ENCODE measurements at places on chromosomes 4 and X.

- DNase-seq, result no peak
Measured at GRCh38 chr4:11623726-11624037, 195.0 kb upstream of the HS3ST1 start.

DNA sequence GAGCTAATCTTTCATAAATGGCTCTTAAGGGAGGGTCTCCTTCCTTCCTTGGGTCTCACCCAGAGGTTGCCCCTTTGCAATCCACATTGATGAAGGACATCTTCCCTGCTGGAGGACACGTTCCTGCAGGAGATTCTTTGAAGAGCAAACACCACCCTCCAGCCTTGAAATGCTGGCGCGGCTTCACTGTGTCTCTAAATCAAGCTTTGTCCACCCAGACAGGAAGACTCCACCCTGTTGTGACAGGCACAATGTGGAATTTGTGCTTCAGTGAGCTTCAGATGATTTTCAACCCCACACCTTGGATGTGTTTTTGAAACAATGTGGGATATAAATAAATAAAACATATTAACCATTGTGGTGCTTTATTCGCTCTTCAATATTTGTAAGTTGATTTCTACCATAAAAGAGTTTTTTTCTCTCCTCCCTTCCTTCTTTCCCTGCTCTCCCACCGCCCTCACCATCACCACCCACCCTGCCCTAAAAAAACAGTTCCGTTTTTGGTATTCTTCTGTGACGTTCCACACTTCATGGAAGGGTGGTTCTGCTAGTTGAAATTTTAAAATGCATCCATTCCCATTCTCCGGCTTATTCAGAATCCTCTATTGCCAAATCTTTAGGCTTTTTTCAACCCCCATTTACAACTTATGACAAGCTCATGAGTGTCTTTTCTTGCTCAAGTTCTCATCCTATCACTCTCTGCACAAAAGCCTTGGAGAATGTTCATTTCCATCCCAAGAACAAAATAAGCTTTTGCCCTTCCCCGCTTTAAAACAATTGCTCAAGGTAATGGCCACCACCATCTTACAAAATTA is 264.3 kb downstream of the RAPGEF2 start:
- no peak for DNase-seq

GRCh38 chr4:26237916-26238315 is 82.9 kb upstream of the RBPJ start:
- DNase-seq, result no peak

DNA sequence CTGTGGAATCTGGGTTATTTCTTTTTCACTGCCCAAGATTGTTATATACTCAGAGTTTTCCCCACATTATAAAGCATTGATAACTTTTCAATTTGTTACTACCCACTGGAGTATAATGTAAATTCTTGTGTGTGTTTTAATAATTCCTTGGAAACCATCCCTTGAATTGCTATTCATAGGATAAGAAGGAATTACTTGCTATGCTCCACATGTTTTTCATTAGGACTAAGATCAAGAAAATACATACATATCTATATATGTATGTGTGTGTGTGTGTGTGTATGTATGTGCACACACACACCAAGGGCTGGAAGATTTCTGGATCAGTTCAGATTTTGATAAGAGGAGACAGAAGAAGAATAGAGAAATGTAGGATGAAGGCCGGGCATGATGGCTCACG is 206.4 kb upstream of the JADE1 start:
- no peak for DNase-seq

DNA sequence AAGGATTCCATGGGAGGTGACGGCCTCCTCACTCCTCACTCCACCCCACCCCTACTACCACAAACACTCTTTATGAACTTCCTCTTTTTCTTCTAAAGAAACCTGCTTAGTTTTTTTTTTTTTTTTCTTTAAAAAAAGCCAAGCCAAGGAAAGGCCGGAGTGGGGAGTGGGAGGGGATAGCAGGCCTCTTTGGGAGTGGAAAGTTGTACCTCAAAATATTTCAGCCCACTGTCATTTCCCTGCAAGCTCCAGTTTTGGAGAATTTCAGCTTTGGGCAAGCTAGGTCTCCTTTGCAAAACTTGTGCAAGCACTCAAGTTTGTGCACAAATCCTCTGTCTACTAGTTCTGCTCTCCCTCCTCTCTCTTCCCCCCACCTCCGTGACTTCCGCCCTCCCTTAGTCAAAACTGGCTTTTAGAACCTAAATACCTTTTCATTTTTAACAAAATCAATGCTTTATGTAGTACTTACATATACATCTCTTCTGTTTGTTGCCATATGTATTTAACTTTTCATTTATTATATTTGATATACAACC is 512 bp upstream of the ANTXR2 start:
- peak; percentile 54 for DNase-seq

DNA sequence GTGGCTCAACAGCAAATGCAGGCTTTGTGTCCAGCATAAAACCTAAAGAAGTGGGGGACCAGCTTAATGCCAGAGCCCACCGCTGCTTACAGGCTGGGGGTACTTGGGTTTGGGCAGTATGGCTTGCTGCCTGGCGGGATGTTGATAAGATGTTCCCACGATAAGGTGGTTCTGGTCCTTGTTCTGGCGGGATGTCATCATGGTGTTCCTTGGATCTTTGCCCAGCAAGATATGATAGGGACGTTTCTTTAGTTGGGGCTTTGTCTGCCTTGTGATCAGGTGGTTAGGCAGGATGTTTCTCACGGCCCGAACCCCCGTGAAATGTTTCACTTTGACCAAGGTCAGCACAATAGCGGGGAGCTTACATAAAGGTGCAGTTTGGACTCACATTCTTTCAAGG is 35.3 kb downstream of the PNPLA4 start:
- DNase-seq, result no peak
